ENCODE measurements at places on chromosomes 11 and 22.

DNA sequence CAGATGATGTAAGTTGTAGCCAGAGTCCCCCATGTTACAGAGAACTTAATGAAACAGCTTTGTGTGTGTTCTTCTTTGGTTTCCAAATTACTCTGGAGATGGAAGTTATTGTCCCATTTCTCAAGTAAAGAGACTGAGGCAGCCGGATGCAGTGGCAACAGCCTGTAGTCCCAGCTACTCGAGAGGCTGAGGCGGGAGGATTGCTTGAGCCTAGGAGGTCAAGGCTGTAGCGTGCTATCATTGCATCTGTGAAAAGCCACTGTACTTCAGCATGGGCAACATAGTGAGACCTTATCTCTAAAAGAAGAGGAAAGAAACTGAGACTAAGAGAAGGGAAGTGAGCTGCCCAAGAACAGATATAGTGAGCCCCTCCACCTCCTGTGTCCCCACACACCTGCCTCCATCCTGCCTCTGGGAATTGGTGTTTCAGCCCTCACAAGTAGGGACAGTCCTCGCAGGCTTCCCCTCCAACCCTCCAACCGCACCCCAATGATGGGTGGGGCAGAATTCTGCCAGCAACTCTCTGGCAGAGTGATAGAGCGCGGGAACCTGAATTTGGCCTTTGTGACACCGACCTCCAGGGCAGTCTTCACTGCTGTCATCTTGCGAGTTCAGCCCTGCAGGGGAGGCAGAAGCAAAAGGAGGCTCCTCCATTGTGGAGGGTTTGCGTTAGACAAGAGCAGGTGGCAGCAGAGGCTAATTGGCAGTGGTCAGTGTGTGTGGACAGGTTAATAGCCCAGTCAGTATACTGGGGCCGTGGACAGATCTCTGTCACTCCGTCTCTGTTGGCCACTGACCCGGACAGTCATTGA, 1.6 kb downstream of the PDXP start:
- no peak for DNase-seq

- no peak for DNase-seq
These were observed 593.2 kb upstream of the CCDC179 start for GRCh38 chr11:23453522-23453921.

- no peak for DNase-seq
These were observed 25.1 kb downstream of the KIAA1671 start for GRCh38 chr22:24977370-24978221.

GRCh38 chr11:120304526-120304925, 20.6 kb upstream of the TLCD5 start:
- DNase-seq: no peak

DNA sequence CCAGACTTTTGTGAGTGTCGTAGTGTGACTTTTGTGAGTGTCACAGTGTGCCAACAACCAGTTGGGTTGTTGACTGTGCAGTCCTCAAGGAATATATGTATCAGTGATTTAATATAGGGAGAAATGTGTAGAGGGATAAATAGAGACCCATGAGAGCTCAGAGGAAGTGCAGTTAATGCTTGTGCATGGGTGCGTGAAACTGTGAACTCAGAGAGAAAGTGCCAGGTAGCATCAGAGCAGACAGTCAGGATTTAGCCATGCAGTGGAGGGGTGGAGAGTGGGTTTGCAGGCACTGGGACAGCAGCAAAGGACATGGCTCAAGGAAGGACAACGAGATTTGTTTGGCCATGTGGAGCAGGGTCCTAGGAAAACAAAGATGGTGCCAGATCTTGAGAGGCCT, 33.6 kb downstream of the YWHAH start:
- no peak for DNase-seq

DNA sequence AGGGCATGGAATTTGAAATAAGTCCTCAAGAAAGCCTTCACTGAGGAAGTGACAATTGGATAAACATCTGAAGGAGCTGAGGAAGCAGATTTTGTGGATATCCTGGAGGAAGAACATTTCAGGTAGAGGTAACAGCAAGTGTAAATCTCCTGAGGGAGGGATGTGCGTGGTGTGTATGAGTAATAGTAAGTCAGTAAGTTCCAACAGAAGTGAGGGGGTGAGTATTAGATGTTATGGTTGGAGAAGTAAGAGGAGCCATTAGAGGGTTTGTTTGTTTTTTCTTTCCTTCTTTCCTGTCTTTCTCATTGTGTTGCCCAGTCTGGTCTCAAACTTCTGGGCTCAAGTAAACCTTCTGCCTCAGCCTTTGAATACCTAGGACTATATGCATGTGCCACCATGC, 29.0 kb downstream of the ANKRD42 start:
- DNase-seq: no peak
